Epithelial cell of umbilical artery (primary cell): ENCODE measurements at places on chromosomes 1 and 21. TPM values are rescaled to one million over a fixed set of nuclear protein-coding genes. Genes with fewer than 3 reads are reported as not detected.

The NPPB gene
- not detected in 2 replicates for total RNA-seq

The ODF2L gene
- 36.4 and 52.4 TPM in 2 replicates for total RNA-seq

The MMEL1 gene
- 1.5 and 3.9 TPM in 2 replicates for total RNA-seq

The DNM3 gene
- total RNA-seq = 0.76 and 0.97 TPM in 2 replicates
